ENCODE measurements at places on chromosomes 12 and 14.

- DNase-seq: no peak
Observed at GRCh38 chr12:89386138-89386537, 33.8 kb upstream of the DUSP6 start.

- DNase-seq: no peak
Observed at GRCh38 chr12:111424793-111425251, 19.1 kb downstream of the SH2B3 start.

DNA sequence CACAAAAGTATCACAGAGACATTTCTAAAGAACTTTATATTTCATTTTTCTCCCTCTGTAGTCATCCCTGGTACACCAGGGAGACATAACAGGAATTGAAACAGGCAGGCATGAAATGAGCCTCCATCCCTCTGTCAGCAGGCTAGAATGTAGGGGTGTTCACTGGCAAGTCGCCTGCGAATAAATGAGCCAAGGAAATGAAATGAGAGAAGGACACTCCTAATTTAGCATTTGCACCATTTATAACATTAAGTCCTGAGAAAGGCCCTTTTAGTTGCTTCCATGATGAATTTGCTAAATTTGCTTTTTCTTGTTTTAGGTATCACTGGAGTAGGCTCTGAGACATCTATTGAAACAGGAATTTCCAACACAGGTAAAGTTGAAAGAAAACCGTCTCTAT is 192.4 kb upstream of the CNTN1 start:
- DNase-seq: no peak

DNA sequence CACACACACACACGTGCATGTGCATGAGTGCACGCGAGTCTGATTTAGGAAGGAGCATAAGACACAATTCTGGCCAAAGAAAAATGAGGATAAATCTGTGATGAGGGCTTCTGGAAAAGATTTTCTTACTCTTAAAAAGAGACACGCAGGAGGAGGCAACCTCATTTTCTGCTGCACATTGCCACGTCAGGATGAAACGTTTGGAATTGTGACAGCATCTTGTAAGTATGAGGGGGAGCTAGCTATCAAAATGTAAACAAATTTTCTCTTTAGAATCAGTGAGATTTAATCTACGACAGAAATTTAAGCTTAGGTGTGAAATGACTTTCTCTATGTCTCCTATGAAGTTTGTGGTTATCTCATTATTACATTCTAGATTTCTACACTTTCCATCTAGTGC is 31.1 kb upstream of the NUBPL start:
- no peak for DNase-seq

- peak; percentile 22 for DNase-seq
Observed at GRCh38 chr14:56797569-56798446, 12.5 kb downstream of the OTX2 start.

DNA sequence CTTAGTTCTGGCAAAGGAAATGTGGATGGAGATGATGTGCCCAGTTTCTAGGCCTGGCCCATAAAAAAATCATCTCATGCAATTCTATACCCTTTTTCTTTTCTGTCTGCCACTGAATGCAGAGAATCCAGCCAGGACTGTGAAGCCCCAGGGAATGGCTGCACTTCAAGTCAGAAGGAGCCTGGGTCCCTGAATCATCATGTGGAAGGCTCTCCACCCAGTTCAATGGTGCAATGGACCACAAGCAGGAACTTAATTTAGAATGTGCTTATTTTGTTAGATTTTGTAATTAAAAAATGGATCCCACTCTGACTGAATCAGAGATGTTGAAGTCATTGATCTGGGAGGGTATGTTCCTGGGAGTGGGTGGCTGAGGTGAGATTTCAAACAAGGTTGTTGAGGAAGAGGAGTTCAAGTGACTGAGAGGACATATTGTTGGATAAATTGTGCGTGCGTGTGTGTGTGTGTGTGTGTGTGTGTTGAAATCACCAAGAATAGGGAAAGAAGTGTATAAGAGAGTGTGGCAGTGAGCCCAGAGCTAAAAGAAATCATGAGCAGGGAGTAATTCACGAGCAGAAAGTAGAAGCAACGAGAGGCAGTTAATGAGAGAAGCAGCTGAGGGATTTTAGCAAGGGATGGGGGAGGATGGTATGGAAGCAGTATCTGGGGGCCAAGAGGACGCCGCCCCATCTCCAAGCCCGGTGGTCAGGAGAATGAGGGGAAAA is 125.4 kb downstream of the TMX1 start:
- DNase-seq: peak; percentile 30

GRCh38 chr12:63220921-63221320 is 69.9 kb upstream of the AVPR1A start:
- no peak for DNase-seq

DNA sequence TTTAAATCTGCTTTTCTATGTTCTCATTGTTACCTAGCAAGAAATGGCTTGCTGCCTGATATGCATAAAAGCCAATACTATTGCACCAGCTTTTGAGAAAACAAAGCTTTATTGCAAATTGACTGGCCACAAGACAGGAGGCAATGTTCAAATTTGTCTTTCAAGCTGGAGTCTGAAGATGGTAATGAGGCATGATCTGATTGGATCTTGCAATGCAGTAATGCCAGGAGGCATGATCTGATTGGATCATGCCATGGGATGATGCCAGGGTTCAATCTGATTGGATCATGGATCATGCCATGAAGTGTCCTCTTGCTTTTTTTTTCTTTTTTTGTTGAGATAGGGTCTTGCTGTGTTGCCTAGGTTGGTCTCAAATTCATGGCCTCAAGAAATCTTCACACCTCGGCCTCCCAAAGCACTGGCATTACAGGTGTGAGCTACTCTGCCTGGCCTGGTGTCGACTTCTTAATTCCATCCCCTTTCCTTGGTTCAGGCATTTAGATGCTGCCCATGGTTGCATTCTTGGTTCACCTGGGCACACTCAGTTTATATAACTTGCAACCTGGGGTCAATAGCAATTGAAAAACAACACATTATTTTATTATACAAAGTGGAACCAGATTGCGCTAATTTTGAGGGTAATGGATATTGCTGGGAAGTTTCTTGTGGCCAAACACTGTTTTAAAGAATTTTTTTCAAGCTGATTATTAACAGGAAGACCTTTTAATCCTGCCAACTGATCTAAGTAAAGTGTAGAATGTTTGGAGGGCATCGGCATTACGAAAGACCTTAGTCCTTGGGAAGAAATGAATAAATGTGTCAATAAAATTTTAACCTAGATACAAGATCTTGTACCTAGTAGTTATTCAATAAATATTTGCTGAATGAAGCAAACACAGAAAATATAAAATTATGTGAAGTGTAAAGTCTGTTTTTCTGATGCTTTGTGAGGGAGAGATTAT is 38.8 kb downstream of the HSD17B6 start:
- no peak for DNase-seq

- DNase-seq: no peak
Observed at GRCh38 chr12:89417246-89417977, 65.1 kb upstream of the DUSP6 start.

GRCh38 chr14:50955373-50956043 is 11.2 kb upstream of the PYGL start:
- peak; percentile 59 for DNase-seq

DNA sequence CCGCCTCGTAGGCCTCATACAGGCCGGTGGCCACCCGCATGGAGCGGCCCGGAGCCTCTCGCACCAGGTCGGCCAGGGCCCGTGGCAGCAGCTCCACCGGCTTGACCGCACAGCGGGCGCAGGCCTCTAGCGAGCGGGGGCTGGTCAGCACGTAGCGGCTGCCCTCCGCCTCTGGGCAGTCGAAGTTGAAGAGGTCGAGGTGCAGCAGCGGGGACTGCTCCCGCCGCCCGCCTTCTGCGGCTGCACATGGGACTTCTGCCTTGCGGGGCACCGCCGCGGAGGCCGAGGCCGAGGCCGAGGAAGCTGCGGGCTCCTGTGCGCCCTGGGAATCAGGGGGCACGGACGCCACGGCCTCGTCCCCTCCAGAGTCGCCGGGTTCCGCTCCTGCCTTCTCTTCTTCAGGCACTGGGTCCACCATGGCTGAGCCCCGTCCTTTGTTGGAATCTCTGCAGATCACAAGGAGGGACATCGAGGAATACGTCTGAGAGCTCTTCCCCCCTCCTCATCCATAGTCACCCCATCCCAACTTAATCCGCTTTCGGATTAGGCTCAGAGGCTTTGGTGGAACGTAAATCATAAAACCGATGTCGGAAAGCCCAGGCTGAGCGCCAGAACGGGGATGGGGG is 1.4 kb downstream of the CCDC177 start:
- DNase-seq: no peak

DNA sequence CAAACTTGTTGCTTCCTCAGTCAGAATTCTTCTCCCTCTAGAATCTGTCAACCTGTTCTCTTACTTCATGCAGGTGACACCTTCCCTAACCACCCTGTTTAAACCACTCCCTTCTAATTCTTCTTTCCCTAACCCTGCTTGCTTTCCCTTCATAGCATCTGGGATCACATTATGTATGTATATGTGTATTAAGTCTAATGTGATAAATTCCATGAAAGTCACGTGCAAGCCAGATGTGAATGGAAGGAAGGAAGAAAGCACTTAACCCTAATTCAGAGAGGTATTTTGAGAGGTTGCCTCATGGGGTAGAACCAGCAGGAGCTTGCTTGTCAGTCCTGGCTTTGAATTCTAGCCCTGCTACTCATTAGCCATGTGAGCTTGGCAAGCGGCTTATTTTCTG is 340.0 kb downstream of the TRHDE start:
- no peak for DNase-seq

- DNase-seq: no peak
Observed at GRCh38 chr12:71636704-71637115, 26.9 kb downstream of the ZFC3H1 start.

GRCh38 chr14:24179961-24180796 is 8.3 kb downstream of the REC8 start:
- DNase-seq: peak; percentile 26

DNA sequence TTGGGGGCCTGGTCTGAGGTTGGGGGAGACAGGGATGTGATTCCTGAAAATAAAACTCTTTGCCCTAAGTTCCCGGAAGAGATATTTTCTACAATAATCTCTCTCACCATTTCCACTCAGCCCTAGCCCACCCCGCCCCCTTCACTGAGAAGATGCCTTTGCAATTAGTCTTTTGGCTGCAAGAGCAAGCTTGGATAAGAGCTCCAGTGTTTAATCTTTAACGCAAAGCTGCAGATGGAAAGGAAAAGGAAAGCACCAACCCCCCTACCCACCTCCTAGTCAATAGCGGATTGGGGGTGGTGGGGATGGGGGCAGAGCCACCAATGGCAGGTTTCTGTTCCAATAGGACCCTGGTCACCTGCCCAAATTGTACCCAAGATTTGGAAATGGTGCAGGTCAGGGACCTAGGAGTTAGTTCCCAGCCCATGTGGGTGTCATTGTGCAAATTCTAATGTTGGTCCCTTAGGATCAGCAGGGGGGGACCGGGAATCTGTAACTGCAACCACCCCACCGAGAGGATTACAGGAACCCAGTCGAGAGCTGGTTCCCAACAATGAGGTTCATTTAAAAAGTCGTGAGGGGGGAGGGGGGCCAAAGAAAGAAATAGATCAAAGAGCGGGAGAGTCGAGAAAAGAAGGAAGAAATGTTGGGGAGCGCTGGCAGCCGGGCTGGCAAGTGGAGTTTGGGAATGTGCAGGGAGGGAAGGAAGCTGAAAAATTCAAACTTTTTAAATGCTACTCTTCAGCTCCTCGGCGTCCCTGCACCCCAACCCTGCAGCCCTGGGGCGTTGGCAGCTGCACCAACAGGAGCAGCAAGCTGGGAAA is 1.6 kb downstream of the ZFP36L1 start:
- DNase-seq: no peak

DNA sequence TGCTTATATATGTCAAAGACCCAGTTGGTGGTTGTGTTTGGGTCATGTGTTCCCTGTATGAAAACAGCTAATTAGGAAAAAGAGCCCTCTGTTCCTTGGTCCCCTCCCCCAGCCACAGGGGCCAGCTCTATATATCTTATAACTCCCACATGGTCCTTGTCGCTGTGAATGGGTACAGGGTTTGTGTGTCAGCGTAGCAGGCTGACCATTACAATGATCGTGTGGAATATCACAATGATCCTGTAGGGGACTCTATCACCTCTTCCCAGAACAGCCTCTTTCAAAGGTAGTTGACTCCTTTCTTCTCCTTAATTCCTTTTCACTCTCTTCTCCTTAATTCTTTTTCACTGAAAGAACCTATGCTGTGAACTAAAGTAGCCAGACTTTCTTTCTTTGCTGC is 51.6 kb upstream of the RIC8B start:
- DNase-seq: no peak

- no peak for DNase-seq
Observed at GRCh38 chr14:23523229-23524016, 28.1 kb downstream of the ZFHX2 start.

DNA sequence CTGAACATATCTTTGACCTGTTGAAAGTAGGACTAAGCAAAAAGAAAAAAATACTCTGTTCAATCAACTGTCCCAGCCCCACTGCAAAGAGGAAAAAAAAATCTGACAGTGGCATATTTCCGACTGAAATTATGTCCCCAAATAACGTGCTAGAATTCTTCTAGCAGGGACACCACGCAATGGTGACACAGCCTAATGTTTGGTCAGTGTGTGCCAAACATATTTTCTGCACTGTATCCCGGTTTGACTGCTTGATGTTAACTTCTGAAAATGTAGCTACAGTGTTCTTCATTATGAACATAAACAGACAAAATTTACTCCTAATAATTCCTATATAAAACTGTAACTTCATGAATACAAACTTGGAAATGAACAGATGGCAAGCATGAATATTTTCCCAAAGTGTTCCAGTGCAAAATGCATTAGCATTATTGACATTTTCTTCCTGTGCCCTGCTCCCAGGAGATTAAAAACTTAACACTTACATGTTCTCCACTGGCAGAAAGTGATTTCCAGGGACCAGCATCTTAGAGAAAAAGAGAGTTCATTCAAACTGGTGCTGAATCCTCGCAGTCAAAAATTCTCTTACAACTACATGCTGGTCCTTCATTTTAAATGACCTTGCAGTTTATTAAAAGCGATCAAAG is 72.4 kb upstream of the SYT1 start:
- no peak for DNase-seq

GRCh38 chr12:38373784-38374183 is 57.2 kb downstream of the ALG10B start:
- no peak for DNase-seq

- DNase-seq: no peak
Observed at GRCh38 chr12:61414470-61414869, 845.7 kb upstream of the USP15 start.

GRCh38 chr14:49930720-49931119 is 37.8 kb downstream of the ARF6 start:
- no peak for DNase-seq

DNA sequence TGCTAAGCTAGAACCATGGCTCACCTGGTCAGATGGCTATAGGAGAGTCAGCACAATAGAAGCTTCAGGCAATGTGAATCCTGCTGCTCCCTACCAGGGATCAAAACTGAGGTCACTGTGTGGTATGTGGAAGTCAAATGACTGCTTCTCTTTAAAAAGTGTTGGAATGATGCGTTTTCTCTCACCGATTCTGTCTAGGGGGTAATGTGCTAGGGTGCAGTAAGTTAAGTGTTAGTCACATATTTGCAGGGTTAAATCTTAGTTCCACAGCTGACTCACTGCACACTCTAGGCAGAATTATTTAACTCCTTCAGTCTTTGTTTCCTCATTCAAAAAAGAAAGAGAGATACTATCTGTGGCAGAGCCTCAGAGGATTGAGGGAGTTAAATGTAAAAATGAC is 696.6 kb downstream of the DIO2 start:
- DNase-seq: no peak

Measured in femur (tissue), 1 donor.